ENCODE measurements at places on chromosomes 16 and 17. TPM values are rescaled to one million over a fixed set of nuclear protein-coding genes. Genes with fewer than 3 reads are reported as not detected.

- DNase-seq, result no peak
These were observed 71.3 kb downstream of the SREBF1 start for GRCh38 chr17:17765359-17766076.

GRCh38 chr17:76079535-76079955 lies 563 bp downstream of the ZACN start:
- no peak for DNase-seq

- no peak for DNase-seq
These were observed 7.1 kb downstream of the MCRIP1 start for GRCh38 chr17:81825841-81826466.

DNA sequence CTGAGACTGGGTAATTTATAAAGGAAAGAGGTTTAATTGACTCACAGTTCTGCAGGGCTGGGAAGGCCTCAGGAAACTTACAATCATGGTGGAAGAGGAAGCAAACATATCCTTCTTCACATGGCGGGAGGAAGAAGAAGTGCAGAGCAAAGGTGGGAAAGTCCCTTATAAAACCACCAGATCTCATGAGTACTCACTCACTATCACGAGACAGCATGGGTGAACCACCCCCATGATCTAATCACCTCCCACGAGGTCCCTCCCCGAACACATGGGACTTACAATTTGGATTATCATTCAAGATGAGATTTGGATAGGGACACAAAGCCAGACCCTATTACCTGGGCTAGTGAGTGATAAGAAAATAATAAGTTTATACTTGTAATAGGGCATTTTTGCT lies 70.6 kb upstream of the HS3ST2 start:
- DNase-seq, result no peak

- no peak for DNase-seq
These were observed 20.6 kb downstream of the CYB561 start for GRCh38 chr17:63425483-63425882.

GRCh38 chr17:10792151-10792550 lies 11.7 kb downstream of the TMEM238L start:
- DNase-seq, result no peak

GRCh38 chr16:70331588-70332358 lies 14.9 kb upstream of the DDX19A start:
- DNase-seq, result no peak

The CD300E gene
- polyA plus RNA-seq, result 0.48 TPM

The UMOD gene
- 2.8 TPM for polyA plus RNA-seq

The XAF1 gene
- 8.3 TPM for polyA plus RNA-seq

The MYH13 gene
- polyA plus RNA-seq, result 0.14 TPM

Measured in left renal pelvis (tissue), 4 donors.